ENCODE measurements at places on chromosomes 5 and 9. TPM values are rescaled to one million over a fixed set of nuclear protein-coding genes. Genes with fewer than 3 reads are reported as not detected.

KIF24 gene
- total RNA-seq = 0.55 TPM

CLINT1 gene
- total RNA-seq = 139 TPM

PCDHAC1 gene
- total RNA-seq = 0.18 TPM

SLC30A5 gene
- total RNA-seq = 95.8 TPM

DAB2IP gene
- total RNA-seq = 7.5 TPM

CAAP1 gene
- total RNA-seq = 13.6 TPM

CATSPER3 gene
- total RNA-seq = 0.14 TPM

LCN2 gene
- not detected for total RNA-seq

SERF1A gene
- total RNA-seq = 2.4 TPM

C6 gene
- total RNA-seq = 0.28 TPM

ARSI gene
- 22.2 TPM for total RNA-seq

REXO4 gene
- total RNA-seq = 16.3 TPM

DMRTA1 gene
- total RNA-seq = 0.28 TPM

LCN9 gene
- not detected for total RNA-seq

PCDHGA4 gene
- total RNA-seq = 4.5 TPM

TLE1 gene
- total RNA-seq = 32.9 TPM

TRPM3 gene
- 0.85 TPM for total RNA-seq

DBN1 gene
- total RNA-seq = 139 TPM

ORM2 gene
- not detected for total RNA-seq

CYLC2 gene
- not detected for total RNA-seq

PCDHB9 gene
- 0.09 TPM for total RNA-seq

CDHR2 gene
- 0.28 TPM for total RNA-seq

SLC36A3 gene
- not detected for total RNA-seq

SPINK4 gene
- 0.74 TPM for total RNA-seq
